ENCODE measurements at places on chromosomes 11 and 22.

- no peak for DNase-seq
These were observed 69.6 kb downstream of the PPP2R1B start for GRCh38 chr11:111696556-111696955.

GRCh38 chr22:48803948-48804810, 1023.5 kb downstream of the BRD1 start:
- no peak for DNase-seq

DNA sequence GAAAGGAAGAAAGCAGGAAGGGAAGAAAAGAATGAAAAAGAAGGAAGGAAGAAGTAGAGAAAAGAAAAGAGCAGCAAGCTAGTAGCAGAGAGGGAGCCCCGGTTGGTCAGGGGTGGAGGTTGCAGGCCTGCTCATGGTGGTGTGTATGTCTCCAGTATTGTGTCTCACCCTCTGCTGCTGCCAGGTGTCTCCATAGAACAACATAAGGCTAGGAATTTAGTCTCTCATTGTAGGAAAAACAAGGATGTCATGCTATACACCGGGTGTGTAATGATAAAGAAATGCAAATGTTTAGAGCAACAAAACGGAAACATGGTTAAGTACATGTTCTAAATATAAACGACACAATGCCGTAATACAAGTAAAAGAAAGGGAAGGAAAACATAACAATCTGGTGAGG, 342.5 kb downstream of the NTM start:
- DNase-seq: no peak

DNA sequence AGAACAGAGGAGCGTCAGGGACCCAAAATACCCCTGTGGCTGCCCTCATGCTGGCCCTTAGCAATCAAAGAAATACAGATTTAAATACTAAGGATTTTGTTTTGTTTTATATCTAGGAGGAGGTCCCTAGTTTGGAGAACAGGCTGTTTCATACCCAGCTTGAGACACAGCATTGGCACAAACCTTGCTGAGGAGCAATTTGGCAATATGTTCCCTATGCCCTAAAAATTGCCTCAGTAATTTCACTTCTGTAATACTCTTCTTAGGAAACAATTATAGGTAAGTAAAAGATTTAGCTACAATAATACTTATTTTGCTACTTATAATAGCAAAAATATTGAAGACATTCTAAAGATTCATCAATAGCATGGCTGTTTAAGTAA, 37.0 kb downstream of the TSKU start:
- no peak for DNase-seq

DNA sequence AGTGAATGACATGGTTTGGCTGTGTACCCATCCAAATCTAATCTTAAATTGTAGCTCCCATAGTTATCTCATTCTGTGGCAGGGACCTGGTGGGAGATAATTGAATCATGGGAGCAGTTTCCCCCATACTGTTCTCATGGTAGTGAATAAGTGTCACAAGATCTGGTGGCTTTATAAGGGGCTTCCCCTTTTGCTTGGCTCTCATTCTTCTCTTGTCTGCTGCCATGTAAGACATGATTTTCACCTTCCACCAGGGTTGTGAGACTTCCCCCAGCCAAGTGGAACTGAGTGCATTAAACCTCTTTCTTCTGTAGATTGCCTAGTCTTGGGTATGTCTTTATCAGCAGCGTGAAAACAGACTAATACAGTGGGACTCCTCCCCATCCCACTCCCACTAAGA, 11.1 kb downstream of the OR5A2 start:
- no peak for DNase-seq

DNA sequence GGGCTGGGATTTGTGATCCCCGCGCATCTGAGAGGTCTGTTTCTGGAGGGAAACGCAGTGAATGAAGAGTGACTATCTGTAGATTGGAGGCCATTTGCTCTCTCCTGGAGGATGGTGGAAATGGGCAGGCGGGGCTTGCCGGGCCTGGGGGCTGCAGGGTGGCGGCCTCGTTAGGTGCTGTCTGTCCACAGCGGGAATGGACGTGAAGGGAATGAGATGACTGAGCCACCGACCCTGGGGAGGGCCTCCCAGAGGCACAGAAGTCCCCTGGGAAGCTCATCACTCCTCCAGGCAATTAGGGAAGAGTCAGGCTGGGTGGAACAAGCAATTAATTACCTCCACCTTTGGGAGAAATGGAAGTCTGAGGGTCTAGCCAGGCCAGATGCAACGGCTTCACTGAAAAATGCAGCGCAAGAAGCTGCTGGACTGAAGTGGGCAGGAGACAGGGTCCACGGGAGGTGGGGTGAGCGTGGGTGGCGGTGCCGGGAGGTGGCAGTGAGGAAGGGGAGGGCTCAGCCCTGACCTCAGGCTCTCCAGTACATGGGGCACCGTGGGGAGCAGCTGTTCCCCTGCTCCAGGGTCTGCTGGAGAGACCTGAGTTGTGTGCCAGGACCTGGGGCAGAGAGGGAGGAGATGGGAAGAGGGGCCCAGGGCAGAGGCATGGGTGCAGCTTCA, 524.5 kb downstream of the BRD1 start:
- no peak for DNase-seq

DNA sequence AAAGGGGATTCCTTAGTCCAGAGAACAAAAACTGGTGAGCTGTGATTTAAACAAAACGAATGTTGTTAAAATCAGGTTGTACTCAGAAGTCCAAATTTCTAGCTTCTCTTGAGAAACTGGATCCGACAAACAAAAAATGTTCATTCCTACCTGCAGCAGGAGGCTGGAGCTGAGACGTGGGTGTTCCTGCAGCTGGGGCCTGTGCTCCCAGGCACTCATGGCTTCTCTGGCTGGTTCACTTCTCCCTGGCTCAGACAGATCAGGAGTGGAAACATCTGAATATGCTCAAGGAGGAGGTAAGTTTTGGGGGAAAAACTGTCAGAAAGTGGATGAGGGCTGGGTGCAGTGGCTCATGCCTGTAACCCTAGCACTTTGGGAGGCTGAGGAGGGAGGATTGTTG, 24.7 kb upstream of the PARVB start:
- DNase-seq: no peak
